ENCODE measurements at places on chromosomes 5 and 9.

- no peak for DNase-seq
Observed at GRCh38 chr5:87844449-87844848, 424.2 kb downstream of the TMEM161B start.

DNA sequence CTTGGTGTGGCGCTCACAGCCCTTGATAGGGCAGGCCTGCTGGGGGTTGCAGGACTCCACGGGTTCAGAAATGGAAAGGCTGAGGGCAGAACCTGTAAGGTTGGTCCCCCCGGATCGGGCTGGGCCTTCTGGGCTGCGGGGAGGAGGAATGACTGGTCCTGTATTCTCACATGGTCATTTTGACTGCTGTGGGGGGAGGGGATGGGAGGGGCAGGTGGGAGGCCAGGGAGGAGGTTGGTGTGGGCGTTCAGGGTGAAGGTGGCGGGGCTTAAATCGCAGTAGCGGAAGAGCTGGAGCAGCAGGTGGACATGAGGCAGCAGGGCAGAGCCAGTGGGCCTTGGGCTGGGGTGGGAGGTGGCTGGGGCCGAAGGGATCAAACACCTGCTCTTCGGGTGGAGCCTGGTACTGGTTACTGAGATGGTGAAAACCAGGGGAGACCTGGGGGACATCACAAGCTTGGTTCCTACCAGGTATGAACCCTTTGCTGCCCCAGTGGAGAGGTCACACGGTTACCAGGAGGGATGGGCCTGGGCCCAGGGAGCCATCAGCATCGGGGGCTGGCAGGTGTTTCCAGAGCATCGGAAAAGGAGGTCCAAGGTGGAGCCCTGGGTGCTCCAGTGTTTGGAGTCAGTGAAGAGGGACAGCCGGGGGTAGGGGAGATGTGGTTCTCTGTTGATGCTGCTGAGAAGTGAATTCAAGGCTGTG is 1.8 kb downstream of the MRPS2 start:
- DNase-seq = no peak

DNA sequence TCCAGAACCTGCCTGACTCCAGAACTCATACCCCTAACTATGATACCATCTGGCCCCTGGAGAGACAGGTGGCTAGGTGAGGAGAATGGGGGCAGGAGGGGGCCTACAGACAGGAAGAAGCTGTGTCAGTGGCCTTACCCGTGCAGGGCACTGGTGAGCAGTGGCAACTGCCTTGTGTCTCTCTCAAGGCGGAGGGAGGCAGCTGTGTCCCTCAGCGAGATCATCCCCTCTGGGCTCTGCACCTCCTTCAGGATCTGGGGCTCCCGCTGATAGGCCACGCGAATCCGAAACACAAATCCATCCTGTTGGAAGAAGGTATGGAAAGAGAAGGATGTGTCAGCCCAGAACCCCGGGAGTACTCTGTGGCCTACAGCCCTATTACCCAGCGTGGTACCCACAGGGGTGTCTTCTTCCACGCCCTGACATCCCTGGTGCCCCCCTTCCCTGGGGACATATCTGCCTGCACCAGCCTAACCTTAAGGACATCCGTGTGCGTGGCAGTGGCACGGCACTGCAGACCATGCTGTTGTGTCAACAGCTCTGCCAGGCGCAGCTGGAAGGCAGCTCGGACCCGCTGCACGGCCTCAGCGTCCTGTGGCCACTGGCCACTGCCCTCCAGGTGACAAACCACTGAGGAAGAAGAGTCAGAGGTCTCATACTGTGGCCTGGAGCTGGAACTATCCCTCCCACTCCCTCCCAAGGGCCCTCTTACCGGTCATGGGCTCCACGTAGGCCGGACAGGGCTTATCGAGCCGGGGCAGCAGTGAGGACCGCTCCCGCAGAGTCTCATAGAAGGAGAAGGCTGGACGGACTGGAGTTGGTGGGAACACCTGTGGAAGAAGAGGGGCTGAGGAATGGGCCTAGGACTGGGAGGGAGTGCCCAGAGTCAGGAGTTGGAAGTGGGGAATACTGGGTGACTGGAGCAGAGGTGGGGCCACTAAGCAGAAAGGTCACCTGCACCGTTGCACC is 7.8 kb downstream of the NOL6 start:
- DNase-seq = no peak

DNA sequence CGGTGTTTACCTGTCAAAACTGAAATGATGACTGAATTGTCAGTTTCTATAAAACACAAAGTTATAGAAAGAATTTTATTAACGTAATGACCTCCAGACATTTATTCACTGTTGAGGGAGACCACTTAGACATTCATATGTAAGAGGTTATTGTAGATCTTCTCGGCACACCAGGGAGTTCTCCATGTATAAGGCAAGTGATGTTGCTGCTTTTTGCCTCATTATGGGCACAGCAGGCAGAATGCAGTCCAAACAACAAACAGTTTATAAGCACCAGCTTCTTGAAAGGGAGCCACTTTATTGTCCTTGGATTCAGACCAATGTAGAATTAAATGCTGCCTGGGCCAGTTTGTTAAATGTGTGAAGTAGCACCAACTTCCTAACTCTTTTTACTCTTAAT is 66.7 kb downstream of the C7 start:
- no peak for DNase-seq

GRCh38 chr9:76292246-76292645 is 102.0 kb downstream of the RFK start:
- no peak for DNase-seq

GRCh38 chr9:124859803-124860581 is 1.8 kb downstream of the RPL35 start:
- DNase-seq = no peak

DNA sequence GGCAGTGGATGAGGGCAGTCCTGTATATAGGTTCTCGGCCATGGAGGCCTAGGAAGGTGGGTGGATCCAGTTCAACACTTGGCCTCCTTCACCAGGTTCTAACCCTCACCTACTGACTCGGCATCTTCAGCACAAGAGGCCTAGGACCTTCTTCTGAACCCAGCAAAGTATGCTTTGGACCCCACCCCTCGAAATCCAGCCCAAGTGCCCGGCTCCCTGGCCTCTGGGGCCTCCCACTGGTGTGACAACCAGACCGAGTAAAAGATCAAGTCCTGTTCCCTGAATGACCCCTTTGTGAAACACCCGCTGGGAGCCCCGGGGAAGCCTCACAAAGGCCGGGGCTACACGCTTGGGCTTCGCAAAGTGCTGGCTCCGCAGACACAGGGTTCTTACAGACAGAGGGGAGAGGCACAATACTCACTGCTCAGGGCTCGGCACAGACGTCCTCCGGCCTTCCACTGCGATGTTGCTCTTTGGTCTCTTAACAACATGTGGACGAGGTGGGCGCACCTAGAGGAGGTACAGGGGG is 47.0 kb downstream of the CRB2 start:
- DNase-seq = no peak

DNA sequence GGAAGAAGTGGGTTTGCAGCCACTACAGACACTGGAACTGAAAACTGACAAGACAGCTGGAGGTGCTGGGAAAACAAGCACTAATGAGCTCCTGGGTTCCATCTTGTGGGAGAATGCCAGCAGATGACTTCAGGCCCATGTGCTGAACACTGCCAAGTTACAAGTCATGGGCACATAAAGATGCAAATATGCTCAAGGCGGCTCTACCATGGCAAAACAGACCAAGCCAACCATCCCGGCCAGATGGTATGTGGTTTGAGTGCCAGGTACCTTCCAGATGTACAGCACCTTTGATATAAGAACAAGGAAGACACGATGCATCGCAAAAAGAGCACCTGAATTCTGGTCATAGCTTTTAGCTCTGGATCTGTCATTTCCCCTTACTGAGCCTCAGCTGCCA is 19.9 kb downstream of the TNFSF8 start:
- no peak for DNase-seq

DNA sequence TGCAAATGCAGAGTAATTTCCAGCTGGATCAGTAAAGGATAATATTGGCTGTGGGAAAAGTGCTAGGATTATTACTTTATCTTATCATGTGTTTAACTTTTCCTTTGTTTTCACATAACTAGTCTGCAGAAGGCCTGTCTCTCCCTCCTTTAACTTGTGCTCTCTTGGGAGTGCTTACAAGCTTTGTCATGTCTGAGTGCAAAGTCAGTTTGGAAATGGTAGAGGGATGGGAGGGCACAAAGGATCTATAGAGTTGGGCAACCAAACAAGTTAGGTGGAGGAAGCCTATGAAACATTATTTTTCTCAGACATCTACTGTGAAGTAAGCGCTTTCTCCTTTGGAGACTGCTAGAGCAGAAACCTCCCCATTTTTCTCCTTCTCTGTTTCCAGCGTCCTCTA is 308.8 kb downstream of the ARHGAP26 start:
- no peak for DNase-seq

- DNase-seq = no peak
Observed at GRCh38 chr5:176995896-176996767, 10.4 kb downstream of the UIMC1 start.

- no peak for DNase-seq
Observed at GRCh38 chr5:173155912-173156311, 11.6 kb downstream of the BNIP1 start.

GRCh38 chr5:54693936-54694657 is 176.5 kb downstream of the SNX18 start:
- DNase-seq = no peak

GRCh38 chr5:15513431-15513830 is 13.5 kb downstream of the FBXL7 start:
- no peak for DNase-seq

GRCh38 chr9:109010746-109011145 is 2.6 kb downstream of the CTNNAL1 start:
- DNase-seq = no peak

- DNase-seq = no peak
Observed at GRCh38 chr9:19232823-19233194, 2.3 kb downstream of the DENND4C start.

DNA sequence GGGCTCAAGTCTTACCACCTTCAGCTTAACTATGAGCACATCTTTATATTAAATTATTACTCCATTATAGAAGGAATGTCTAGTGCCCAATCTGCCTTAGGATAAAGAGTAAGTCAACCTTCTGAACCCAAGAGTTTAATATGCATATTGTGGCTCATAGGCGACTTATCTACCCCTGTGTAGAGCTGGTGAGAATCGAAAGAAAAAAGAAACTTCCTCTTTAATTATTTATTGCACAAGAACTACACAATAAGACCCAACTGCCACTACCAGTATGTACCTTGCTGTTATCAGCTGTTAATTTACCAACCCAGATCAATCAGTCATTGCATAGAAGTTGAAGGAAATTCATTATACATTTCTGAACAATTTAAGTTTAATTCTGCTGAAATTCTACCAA is 329.1 kb upstream of the SLC24A2 start:
- no peak for DNase-seq

GRCh38 chr5:114435885-114436299 is 74.0 kb downstream of the KCNN2 start:
- no peak for DNase-seq

GRCh38 chr5:177455036-177455660 is 8.5 kb downstream of the PRR7 start:
- DNase-seq = peak; percentile 89

DNA sequence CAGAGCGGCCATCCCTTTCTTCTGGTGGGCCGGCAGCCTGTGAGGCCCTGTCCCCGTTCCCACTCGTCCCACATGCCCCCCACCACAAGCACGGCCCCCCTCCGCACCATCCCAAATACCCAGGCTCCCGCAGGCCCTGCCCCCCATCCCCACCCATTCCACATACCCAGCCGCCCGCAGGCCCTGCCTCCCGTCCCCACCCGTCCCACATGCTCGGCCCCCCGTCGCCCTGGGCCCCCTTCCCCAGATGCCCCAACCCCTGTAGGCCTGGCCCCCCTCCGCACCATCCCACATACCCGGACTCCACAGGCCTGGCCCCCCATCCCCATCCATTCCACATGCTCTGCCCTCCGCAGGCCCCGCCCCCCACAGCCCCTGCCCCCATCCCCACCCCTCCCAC is 11.5 kb downstream of the SLC6A19 start:
- DNase-seq = no peak

DNA sequence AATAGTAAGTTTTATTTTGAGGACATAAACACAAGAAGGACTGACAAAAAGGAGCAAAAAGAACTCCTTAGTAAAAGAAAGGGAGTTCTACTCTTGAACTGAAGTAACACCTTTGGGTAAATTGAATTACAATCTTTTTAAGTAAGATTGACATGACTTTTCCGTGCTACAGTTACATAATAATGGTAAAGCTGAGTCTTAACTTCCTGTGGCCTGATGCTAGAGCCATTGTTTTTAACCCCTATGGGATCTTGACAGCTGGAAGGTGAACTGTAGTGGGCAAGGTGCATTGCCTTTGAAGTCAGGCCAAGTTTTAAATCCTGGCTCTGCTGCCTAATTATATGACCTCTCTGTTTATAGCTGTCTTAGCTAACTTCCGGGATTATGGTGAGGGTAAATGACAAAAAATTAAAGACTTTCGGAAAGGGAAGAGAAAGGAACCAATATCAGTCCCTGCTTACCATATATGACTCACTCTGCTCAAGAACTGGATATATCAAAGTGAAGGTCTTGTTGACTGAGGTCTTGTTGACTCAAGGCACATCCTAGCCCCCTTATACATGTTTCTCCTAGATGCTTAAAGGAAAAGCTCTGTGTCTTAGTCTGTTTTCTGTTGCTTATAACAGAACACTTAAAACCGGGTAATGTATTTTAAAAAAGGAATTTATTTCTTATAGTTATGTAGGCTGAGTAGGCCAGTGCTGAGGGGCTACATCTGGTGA is 6.8 kb downstream of the HSD17B4 start:
- no peak for DNase-seq

- no peak for DNase-seq
Observed at GRCh38 chr9:79287708-79288290, 284.0 kb upstream of the TLE4 start.

DNA sequence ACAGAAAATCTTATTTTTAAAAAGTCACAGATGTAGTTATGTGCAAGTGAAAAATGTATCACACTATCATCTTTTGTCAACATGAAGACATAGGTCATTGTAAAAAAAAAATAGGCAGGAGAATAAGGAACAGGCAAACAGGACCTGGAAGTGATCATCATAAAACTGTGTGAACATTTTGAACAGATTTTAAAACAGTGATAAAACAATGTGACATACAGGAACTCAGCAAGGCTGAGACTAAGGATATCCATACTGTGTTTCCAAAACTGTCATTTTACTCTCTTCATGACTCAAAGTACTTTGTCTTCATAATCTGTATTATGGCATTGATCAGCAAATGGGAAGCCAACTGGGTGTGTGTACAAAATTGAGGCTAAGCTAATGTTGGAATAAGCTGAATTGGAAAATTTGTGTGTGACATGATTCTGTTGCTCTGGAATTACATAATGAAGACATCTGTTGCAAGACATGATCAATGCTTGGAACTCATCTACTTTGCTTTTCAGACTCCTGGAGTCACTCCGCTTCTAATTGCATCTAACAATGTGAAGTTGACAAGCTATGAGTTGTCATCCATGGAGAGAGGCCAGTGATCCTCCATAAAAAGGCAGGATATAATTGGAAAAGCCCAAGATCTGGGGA is 978.7 kb upstream of the NUDT12 start:
- no peak for DNase-seq

DNA sequence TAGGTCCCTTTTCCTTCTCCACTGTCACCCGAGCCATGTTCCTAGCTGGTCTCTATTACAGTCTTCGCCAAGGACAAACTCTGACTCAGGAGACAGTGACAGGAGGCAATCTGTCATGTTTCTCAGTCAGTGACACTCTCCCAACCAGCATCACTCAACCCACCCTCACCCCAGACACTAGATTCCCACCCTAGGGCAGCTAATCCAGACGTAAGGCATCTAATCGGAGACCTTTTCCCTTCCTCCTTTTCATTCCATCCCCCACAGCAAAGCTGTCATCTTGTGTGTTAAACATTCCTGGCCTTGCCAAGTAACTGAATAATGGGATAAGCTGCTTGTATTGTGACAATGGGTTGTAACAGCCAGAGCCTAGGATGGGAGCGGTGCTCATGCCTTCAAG is 95.2 kb downstream of the SNX18 start:
- no peak for DNase-seq
